ENCODE measurements at places on chromosomes 4 and X.

- no peak for DNase-seq
Measured at GRCh38 chr4:76836860-76837562, 60.9 kb downstream of the SOWAHB start.

- no peak for DNase-seq
Measured at GRCh38 chr4:36332023-36332781, 50.8 kb downstream of the DTHD1 start.

- no peak for DNase-seq
Measured at GRCh38 chr4:164926301-164926700, 49.3 kb downstream of the APELA start.

GRCh38 chrX:63434206-63434605, 83.1 kb upstream of the SPIN4 start:
- no peak for DNase-seq

GRCh38 chrX:24110069-24110468, 39.5 kb upstream of the ZFX start:
- no peak for DNase-seq

- DNase-seq: no peak
Measured at GRCh38 chr4:167786504-167786903, 305.8 kb upstream of the ANXA10 start.

DNA sequence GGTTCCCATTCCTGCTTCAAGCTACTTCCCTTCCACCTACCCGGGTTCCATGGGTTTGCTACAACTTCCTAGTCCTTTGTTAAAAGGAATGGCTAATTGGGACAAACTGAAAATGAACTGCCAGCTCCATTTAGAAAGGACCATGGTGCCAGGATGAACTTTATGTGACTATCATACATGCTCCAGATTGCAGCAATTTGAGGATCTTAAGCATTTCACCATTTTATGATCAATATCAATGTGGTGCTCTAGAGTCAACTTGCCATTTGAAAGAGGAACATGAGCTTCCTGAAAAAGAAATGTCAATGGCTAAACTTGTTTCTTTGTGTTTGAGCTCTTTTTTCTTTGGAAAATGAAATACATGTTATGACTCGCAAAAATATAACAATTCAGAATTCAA, 92.7 kb upstream of the IL15 start:
- DNase-seq: no peak

DNA sequence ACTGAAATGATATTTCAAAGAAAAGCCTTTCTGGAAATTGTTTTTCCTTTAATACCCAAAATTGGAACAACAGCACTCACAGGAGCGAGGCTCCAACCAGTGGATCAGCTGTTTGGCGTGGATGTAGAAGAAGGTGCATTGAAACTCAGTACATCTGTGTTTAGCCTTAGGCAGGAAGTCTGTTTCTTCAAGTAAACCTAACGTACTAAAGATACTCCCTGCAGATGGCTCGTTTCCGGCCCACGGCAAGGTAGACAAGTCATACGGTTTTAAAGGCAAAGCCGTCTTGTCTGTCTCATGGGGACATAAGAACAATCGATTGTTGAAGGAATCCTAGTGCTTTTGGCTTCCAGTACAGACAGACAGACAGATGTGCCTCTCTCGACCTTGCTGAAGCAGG, 50.0 kb upstream of the CLCN4 start:
- no peak for DNase-seq

DNA sequence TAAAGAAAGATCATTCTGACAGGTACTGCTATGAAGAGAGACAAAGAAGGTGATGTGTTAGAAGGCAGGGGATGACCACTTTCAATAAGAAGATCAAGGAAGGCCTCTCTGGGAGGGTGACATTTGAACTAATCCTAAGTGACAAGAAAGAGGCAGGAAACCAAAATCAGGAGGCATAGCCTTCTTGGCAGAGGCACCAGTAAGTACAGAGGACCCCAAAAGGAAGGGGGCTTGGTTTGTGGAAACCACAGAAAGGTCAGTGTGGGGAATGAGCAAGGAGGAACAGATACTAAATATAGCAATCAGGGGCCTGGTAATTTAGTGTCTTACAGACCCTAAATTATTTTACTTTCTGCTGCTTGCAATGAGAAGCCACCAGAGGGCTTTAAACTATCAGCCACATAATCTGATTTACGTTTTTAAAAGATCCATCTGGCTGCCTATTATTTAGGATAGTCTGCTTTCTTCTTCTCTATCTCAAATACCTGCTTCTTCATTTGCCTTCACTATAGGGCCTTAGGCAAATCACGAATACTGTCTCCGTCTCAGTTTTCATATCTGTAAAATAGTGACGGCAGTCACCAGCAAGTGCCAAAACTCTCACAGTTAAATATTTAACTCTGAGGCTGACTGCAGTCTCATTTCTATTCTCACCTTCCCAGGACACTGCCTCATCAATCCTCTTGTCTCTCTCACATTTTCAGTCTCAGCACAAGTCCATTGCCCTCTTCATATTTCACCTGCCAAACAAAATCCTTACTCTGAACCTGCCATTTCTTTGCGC, 16.7 kb downstream of the NR3C2 start:
- no peak for DNase-seq

GRCh38 chrX:43008356-43008755, 230.4 kb upstream of the PPP1R2C start:
- DNase-seq: no peak
